ENCODE measurements at places on chromosomes 6 and 20.
A peak's percentile ranks its signal among the peaks of the same experiment; 100 is the strongest.

DNA sequence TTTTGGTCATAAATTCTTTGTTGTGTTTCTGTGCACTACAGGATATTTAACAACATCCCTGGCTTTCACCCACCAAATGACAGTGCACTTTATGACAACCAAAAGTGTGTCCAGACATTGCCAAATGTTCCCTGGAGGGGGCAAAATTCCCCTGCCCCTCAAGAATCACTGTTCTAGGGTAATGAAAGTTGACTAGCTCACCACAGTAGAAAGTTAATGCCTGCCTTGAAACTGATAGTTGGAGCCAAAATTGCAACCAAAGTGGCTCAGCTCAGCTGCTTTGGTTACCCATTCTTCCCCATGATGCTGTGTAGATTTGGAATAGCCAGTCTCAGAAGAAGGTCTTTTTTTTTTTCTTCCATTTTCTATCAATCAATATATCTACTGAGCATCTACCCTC is 150.6 kb downstream of the RALGAPA2 start:
- no peak for DNase-seq

- DNase-seq, result no peak
Measured at GRCh38 chr20:8583566-8584043, 451.5 kb downstream of the PLCB1 start.

GRCh38 chr20:4427940-4428586 is 293.6 kb upstream of the PRND start:
- no peak for DNase-seq

DNA sequence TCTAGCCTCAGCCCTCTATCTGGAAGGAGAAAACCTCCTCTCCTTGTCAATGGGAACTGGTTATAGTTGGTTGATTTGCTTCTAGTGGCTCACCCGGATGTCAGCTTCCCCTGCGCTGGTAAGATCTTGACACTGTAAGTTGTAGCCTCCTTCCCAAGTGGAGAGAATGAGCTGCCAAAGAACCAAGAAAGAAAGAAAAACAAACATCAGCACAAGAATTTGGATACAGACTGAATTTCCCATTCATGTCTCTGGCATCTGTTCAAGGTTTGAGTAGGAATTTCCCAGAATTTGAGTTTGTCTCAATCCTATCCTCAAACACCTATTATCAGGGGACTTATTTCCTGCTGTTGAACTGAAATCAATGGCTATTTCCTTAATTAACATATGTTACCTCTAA is 44.1 kb downstream of the ELOVL2 start:
- no peak for DNase-seq

- DNase-seq, result peak; percentile 32
Measured at GRCh38 chr20:35617397-35618262, 2.0 kb downstream of the SPAG4 start.

- DNase-seq, result no peak
Measured at GRCh38 chr6:90025523-90026061, 131.3 kb downstream of the GJA10 start.

- DNase-seq, result no peak
Measured at GRCh38 chr6:128586095-128586494, 65.7 kb upstream of the PTPRK start.

DNA sequence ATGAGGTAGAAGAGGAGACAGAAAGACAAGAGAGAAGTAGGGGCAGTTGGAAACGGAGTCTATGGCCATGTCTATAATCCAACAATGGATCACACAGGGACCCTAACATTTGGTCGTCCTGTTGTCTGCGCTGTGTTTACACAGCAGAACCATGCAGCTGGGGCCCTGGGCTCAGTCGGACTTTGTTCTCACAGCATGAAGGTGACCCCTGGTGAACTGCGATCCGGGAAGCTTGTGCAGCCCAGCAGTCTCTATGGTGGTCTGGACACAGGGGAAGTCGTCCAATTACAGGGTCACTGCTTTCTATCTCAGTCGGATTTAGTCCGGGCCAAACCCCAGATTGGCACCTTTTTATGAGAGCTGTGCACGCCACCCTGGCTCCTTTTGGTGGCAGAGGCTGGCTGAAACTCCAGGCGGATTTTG is 153.6 kb downstream of the FOXA2 start:
- DNase-seq, result no peak

DNA sequence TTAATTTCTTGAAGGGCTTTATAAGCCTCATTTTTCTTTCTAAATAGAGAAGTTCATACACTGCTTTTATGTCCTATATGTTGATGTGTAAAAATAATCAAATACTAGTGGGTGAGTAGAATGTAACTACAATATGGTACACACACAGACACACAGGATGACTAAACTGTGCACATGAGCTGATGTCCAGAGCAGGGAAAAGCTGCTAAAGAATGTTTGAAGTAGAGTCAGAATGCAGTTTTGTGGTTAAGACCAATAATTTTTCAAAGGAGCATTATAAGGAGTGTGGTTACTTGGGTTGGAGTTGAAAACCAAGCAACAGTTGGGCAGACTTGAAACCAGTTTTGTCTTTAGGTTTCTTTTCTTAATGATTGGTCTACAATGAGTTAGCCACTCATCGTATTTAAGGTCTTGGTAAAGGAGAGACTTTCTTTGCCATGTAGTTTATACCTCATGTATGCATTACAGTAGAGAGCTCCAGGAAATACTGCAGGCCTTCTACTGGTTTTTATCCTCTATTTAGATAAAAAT is 196.6 kb downstream of the ESR1 start:
- DNase-seq, result no peak

DNA sequence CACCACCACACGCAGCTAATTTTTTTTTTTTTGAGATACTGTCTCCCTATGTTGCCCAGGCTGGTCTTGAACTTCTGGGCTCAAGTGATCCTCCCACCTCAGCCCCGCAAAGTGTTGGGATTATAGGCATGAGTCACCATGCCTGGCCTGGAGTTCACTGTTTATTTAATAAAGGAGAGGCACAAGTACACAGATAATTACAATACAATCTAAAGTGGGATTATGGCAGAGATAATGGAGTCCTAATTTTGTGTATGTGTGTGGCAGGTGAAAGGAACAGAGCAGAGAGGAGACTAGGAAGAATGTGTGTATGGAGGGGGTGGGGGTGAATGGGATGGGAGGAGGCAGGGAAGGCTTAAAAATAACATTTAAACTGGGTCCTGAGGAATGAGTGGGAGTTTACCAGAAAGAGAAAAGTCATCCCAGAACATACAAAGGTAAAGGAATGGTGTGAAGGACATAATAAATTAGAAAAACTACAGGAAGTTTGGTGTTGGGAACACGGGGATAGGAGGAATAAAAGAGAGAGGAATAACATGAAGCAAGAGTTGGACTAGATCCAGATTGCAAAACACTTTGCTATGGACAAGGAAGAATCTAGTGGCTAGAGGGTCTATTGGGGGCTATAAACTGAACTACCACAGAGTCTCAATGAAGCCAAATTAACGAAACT is 4.4 kb downstream of the NCOA5 start:
- no peak for DNase-seq

- no peak for DNase-seq
Measured at GRCh38 chr20:1277529-1278322, 11.6 kb downstream of the SNPH start.

- no peak for DNase-seq
Measured at GRCh38 chr6:13007744-13008143, 291.2 kb downstream of the PHACTR1 start.

DNA sequence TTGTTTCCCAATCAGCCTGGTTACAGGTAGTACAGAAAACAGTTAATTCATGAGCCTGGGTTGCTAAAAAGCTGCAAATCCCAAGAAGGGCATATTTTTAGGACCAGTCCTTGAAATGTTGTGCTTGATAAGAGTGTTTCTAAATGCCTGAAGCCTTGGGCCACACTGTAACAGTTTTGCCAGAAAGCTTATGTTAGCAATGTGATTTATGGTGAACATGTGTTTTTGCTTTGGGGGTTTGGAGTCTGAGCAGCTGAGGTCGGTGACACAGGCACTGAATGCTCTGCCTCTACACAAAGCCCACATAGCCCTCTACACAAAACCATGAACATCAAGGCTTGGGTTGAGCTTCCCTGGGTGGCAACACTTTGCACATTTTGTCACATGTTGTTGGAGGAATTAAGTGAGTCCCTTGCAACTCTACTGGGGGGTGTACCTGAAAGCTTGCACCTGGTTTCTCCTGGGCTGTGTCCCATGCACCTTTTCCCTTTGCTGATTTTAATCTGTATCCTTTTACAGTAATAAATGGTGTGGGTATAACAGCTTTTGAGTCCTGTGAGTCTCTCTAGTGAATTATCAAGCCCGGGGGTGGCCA is 22.2 kb downstream of the AHI1 start:
- no peak for DNase-seq

DNA sequence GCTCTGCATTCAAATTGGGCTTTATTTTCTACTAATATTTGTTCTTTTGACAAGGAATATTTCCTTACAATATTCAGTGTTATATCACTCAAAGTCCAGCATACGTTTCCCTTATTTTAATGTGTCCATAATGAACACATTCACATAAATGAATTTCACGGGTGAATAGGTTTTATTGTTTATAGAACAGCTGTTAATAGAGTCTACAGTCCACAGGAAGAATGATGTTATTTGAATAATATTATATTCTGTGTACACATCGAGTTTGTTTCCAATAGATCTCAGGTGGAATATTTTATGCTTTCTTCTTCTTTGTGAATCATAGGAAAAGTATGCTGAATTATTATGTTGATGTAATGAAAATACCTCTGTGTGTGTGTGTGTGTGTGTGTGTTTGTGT is 582.4 kb downstream of the CDH26 start:
- DNase-seq, result no peak

DNA sequence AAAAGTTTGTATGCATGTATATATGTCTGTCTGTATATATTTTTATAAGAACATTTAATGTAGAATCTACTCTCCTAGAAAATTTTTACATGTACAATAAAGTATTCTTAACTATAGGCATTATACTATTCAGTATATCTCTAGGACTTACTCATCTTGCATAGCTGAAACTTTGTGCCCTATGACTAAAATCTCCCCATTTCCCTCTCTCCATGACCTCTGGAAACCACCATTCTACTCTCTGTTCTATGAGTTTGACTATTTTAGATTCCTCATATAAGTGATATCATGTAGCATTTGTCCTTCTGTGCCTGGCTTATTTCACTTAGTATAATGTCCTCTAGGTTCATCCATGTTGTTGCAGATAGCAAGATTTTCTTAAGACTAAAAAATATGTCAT is 205.1 kb upstream of the SMLR1 start:
- DNase-seq, result no peak

GRCh38 chr6:87180105-87180728 is 24.9 kb downstream of the ZNF292 start:
- no peak for DNase-seq

DNA sequence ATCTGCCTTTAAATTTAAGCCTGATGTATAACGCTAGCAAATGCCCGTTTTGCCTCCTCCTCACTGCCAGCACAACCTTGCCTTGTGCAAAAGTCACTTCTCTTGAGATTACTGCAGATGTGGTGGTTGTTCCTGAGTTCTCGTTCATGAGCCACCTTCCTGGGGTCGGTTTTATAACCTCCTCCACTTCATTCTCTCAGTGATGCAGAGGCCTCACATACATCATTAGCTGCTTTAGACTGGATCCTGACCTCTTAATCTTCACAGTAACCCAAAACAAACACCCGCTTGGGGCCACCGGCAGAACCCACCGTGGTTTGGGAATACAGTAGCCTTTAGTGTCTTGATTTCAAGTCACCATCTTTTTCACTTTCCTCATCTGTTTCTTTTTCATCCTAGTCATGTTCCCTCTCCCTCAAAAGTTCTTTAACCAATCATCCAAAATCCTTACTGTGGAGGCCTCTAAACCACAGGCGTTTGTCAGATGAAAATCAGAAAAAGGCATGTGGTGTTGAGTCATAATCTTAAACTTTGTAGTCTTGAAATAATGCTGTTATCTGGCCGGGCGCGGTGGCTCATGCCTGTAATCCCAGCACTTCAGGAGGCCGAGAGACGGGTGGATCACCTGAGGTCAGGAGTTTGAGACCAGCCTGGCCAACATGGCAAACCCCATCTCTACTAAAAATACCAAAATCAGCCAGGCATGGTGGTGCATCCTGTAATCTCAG is 430.3 kb upstream of the SOX4 start:
- DNase-seq, result no peak

Measured in gastrocnemius medialis (tissue), 4 donors.